ENCODE measurements at places on chromosomes 7 and 10.

- DNase-seq, result no peak
These were observed 15.7 kb downstream of the SLIT1 start for GRCh38 chr10:97169911-97170693.

- DNase-seq, result no peak
These were observed 292.3 kb upstream of the PITRM1 start for GRCh38 chr10:3464760-3465405.

- DNase-seq, result no peak
These were observed 20.2 kb downstream of the CALML3 start for GRCh38 chr10:5545011-5545410.

DNA sequence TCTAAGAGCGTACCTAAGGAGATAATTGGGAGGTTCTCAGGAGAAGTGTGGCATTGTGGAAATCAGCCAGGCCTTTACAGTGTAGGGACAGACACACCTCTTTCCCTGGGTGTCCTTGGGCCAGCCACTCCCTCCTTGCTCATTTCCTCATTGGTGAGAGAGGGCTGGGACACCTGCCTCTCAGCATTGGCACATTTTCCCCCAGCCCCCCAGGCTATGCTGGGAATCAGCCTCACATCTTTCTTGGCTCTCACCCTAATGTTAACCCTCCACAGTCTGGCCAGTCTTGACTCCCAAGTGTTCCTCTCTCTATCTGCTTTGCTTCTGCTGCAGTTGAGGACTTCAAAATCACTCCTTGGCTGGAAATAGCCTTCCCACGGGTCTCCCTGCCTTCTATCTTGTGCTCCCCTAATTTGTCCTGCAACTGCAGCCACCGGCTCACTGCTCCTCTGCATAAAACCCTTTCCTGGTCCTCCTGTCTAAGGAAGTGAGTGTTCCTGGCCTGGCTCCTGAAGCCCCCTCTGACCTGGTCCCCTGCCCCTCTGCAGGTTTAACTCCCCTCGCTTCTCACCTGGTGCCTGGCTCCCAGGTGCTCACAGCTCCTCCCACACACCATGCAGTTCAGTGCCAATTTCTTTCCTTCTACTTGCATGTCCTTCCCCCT, 15.8 kb downstream of the TBXAS1 start:
- no peak for DNase-seq

DNA sequence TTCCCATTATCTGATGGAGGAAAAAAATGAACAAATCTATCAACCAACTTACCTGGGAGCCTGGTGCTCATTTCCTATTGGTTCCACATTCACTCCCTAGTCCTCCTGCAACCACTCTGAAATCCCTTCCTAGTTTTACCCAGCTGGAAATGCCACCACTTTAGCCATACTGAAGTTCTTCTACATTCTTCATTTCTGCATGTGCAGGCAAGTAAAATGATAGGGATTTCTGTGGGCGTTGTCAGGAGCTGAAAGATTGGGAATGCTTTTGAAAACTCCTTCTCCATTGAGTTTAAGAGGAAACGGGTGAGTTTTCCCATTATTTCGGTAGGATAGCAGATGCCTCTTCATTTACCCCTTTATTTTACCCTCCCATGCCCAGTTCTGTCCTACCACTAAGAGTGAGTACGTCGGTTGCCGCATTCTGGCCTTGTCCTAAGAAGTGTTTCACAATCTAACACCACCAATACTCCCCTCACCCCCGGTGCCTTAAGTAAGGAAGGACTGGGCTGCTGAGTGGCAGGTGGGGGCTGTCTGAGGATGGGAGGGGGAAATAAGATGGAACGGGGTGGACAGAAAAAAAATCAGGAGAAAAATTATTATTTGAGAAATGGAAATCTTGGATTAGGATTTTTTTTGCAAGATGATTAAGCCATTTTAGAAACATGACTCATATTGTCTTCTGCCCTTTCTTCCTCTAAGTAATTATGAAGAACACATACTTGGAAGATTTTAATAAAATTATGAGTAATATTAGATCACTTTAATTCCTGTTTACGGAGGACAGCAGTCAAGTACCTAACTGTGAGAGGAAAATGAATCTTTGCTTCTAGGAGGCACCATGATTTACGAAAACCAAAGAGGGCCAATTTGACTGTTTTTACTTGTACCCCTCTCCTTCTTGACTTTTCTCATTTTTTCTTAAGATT, 13.2 kb upstream of the TAS2R60 start:
- DNase-seq, result no peak

DNA sequence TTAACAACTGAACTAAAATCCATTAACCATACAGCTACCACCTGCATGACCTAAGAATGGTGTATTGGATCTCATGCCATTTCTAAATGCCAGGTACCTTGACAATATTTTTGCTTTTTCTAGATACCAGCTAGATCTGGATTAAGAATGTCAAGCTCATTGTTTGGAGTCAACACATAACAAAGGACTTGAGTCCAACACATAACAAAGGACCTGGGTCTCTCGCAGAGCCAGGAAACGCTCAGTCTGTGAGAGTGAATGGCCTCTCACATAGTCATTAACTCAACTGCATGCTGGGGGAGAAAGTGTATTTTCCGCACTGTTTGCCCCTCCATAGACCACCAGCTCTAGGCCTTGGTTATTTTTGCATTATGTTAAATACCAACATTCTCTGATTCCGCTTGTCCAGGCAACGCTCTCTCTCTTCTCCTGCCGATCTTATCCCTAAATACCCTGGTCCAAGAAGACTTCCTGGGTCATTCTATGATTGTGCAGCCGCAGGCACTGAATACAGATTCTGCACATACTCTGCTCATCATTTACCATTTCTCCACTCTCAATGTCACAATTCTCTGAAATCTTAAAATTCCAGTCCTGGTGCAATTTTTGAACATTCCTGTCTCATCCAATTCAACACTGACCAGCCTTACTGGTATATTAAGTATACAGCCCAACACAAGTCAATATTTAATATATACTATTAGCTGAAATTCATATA, 31.2 kb downstream of the ITIH5 start:
- DNase-seq, result no peak

DNA sequence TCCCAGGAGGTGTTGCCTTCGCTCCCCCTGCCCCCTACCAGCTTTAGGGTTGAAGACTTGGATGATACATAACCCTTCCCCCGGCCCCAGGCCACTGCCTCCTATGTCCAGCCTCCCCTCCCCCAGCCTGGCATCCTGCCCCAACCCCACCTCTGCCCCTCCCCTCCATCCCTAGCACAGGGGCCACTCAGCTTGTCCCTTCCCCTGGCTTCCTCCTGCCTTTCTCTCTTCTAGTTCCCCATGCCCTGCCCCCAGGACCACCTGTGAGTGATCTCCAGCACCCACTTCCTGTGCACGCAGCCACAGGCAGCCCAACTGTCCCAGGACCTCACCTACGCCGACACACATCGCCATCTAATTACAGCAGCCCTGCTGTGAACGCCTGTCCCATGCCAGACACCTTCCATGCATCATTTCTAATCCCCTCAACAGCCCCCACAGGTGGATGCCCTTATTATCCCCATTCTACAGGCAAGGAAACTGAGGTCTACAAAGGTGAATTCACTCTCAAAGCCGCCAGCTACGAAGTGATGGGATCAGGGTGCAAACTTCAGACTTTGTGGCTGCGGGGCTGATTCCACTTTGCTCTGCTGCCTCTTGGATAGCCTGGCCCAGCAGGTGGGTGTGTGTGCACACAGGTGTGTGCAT, 82.4 kb upstream of the CHST15 start:
- DNase-seq, result no peak

- no peak for DNase-seq
These were observed 117.9 kb downstream of the NPY start for GRCh38 chr7:24401628-24402593.

GRCh38 chr10:14456870-14457266, 126.1 kb upstream of the FRMD4A start:
- DNase-seq, result no peak

All from stimulated activated effector memory CD8-positive, alpha-beta T cell treated with anti-CD3 and anti-CD28 coated beads, Interleukin-12 subunit alpha, Interleukin-12 subunit beta, amount 100 ng/mL, for 72 hours (primary cell).